ENCODE measurements at places on chromosomes 6 and 20. TPM values are rescaled to one million over a fixed set of nuclear protein-coding genes. Genes with fewer than 3 reads are reported as not detected.

Gene FAM162B
- total RNA-seq = not detected

Gene MEI4
- under 0.01 TPM for total RNA-seq

Gene LKAAEAR1
- not detected for total RNA-seq

Gene TRIM31
- under 0.01 TPM for total RNA-seq

Gene ZNF311
- total RNA-seq = 4.8 TPM
